A549 treated with CORT108297 at 1 μM for 4 hours (cell line): ENCODE measurements at places on chromosomes 12 and 14. TPM values are rescaled to one million over a fixed set of nuclear protein-coding genes. Genes with fewer than 3 reads are reported as not detected.

The FGF6 gene
- total RNA-seq, result not detected in 5 replicates

The SIX6 gene
- total RNA-seq, result not detected in 5 replicates

The LBHD2 gene
- 0.12 to 0.39 TPM (median 0.27 TPM) in 3 of 5 replicates, not detected in the others for total RNA-seq

The SRGAP1 gene
- total RNA-seq, result 9.1 to 11.4 TPM (median 10.6 TPM) in 5 replicates

The CCDC175 gene
- not detected in 5 replicates for total RNA-seq

The TIMM9 gene
- total RNA-seq, result 60.7 to 98.4 TPM (median 66.0 TPM) in 5 replicates

The SALL2 gene
- total RNA-seq, result 0.76 to 1.4 TPM (median 1.0 TPM) in 5 replicates

The IL22 gene
- not detected in 5 replicates for total RNA-seq

The APOF gene
- total RNA-seq, result not detected in 5 replicates

The EXOC3L4 gene
- total RNA-seq, result 1.1 to 2.5 TPM (median 1.9 TPM) in 5 replicates

The PRB2 gene
- total RNA-seq, result not detected in 5 replicates

The ANKS1B gene
- 0.20 to 0.63 TPM (median 0.48 TPM) in 5 replicates for total RNA-seq

The FOXG1 gene
- 0.06 to 0.15 TPM (median 0.11 TPM) in 5 replicates for total RNA-seq
